ENCODE measurements at places on chromosomes 7 and 10.

GRCh38 chr7:142529591-142529990 lies 219.7 kb upstream of the PRSS1 start:
- DNase-seq: no peak

GRCh38 chr7:13055732-13056368 lies 368.4 kb downstream of the ARL4A start:
- no peak for DNase-seq

DNA sequence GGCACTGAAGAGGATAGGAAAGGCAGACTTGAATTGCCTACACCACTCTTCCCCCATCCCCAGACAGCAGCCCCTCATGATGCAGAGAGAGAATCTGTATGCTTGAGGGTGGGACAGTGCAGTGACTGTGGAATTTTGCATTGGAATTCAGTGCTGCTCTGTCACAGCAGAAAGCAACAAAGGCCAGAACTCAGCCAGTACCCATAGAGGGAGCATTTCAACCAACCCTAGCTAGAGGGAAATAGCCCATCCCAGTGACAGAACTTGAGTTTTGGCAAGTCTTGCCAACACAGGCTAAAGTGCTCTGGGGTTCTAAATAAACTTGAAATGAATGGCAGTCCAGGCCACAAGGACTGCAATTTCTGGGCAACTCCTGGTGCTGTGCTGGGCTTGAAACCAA lies 80.4 kb downstream of the TES start:
- no peak for DNase-seq

- DNase-seq: no peak
These were observed 22.4 kb upstream of the SEMA3C start for GRCh38 chr7:80941208-80941758.

DNA sequence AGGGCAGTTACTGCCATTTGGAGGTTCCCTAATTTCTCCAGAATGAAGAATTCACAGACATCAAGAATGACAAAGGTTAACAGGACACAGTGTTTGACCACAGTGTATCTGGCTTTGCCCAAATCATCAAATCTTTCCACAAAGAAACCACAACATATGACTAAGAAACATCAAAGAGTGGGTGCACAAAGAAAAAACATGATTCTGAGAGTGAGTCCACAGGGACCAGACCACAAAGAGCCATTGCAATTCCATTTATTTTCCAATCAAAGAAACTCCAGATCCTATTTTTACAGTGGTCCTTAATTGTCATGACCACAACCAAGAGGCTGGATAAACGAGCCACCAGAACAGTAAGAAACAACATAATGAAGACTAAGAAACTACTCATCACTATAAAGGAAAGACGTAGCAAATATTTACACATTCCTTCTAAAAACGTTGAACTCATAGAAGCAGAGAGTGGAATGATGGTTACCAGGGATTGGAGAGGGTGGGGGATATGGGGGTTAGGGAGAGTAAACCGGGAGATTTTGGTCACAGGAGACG lies 286.5 kb downstream of the DOCK4 start:
- DNase-seq: no peak

GRCh38 chr7:45140827-45141226 lies 16.8 kb upstream of the RAMP3 start:
- DNase-seq: no peak

GRCh38 chr7:105875505-105875904 lies 894 bp downstream of the ATXN7L1 start:
- no peak for DNase-seq

GRCh38 chr10:34444223-34445183 lies 370.6 kb downstream of the PARD3 start:
- no peak for DNase-seq

DNA sequence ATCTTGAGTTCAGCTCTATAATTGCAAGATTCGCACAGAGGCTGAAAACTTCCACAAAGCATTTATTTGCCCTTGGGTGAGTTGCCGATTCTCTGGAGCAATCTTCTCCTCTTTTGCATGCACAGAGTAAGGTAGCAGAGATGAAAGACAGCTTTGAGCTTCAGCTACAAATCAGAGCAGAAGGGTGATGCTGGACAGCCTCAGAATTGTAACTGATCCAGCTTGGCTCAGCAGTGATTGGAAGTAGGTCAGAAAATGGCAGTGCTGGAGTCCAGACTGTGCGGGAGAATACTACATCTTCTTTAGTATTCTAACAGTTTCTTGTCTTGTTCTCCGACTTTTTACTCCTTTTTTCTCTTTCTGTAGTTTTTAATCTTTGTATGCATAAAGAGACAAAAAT lies 55.4 kb upstream of the CDC14C start:
- no peak for DNase-seq

GRCh38 chr10:102948786-102949185 lies 30.7 kb downstream of the CNNM2 start:
- no peak for DNase-seq

GRCh38 chr10:101217450-101218281 lies 11.6 kb downstream of the LBX1 start:
- peak; percentile 47 for DNase-seq

Measured in activated naive CD8-positive, alpha-beta T cell treated with anti-CD3 and anti-CD28 coated beads, Interleukin-2, amount 10 ng/mL, durations not matched to agents 7 days and 5 days (primary cell).